Activated effector memory CD4-positive, alpha-beta T cell treated with anti-CD3 and anti-CD28 coated beads, Interleukin-2, amount 50 U/mL, for 16 hours (primary cell): ENCODE measurements at places on chromosomes 5 and 9.

GRCh38 chr5:33319841-33320240, 120.9 kb upstream of the TARS1 start:
- no peak for DNase-seq

DNA sequence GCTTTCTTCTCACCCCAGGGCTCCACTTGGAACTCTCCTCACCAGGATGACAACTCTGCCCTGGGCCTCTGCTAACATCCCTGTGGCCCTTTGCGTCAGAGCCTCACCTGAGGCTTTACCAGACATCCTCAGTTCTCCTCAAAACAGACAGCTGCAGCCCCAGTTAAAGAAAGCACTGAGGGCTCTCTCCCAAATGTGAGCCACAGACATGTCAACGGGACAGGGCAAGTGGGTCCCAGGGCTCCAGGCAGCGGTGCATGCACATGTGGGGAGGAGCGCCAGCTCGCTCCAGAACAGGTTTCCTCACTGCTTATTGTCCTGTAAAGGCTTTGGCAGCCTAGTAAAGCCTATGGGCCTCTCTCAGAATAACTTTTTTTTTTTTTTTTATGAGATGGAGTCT, 37.3 kb downstream of the IPPK start:
- peak; percentile 33 for DNase-seq

DNA sequence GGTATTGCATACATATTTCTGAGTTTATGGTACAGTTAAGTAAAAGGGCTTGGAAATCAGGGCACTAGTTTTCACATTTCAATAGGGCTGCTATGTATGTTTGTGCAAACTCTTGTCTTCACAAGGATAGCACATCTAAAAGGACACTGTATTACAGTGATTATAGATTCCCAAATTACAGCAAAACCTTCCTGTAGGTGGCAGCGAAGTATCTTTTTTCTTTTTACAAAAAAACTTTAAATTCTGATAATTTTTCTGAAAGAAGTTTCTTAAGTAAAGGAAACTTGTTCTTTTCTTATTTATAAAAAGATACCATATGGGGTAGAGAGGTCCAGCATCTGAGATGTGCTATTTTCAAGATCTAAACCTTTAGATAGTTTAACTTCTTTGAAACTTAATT, 337.8 kb downstream of the PTPRD start:
- DNase-seq: no peak

DNA sequence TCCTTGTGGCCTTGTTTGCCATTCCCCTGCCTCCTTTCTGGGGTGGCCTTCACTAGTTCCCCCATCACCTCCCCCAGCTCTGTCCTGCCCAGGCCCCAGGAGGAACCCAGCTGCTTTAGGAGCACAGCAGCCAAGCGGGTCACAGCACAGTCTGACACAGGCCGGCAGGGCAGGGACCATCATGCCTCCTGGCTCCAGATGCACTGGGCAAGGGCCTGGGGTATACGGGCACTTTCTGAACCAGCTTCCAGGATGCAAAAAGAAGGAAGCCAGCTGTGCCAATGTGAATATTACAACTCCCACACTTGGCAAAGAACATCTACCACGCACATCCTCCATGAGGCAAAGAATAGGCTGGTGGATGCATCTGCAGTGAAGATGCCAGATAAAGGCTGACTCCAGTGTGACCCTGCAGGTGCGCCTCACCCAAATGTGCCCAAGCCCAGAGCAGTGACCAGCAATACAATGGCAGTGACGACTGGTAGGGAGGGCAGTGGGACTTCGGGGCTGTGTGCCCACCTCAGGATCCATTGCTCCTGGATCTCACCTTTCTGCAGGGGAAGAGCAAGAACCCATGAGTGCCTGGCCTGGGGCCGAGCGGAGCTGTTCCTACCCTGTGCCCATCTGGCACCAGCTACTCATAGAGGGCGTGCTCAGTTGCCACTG, 6.3 kb upstream of the IL3 start:
- no peak for DNase-seq

DNA sequence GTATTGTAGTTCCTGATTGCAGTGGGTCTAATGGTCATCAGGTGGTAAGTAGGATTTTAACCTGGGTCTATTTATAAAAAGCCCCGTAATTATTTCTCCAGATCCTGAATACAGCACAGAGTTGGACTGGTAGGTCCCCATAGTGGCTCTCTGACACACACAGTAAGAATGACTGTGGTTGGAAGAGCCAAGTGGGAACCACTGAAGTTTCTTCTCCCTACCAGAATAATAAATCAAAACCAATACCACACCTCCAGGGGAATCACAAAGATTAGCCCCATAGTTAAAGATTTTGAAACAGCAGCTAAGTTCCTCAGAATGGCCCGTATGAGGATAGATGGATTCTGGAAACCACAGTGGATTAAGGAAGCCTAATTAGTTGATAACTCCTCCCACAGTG, 68.4 kb upstream of the ZFR start:
- no peak for DNase-seq

DNA sequence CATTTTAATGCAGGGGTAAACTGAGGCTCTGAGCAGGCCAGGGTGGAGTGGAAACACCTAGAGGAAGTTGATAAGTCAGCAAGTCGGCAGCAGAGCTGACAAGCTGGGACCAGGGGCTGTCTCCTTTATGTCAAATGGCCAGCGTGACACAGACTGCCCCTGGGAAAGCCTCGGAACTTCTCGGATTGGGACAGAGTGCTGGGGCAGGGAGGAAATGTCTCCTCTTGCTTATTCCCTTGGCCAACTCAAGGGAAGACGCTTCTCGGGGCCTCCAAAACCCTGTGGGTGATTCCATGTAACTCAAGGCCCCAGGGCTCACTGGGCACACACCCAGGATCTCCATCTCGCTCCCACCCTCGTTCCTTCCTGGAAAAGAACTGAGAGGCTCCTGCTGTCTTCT, 25.4 kb upstream of the ANXA6 start:
- no peak for DNase-seq

DNA sequence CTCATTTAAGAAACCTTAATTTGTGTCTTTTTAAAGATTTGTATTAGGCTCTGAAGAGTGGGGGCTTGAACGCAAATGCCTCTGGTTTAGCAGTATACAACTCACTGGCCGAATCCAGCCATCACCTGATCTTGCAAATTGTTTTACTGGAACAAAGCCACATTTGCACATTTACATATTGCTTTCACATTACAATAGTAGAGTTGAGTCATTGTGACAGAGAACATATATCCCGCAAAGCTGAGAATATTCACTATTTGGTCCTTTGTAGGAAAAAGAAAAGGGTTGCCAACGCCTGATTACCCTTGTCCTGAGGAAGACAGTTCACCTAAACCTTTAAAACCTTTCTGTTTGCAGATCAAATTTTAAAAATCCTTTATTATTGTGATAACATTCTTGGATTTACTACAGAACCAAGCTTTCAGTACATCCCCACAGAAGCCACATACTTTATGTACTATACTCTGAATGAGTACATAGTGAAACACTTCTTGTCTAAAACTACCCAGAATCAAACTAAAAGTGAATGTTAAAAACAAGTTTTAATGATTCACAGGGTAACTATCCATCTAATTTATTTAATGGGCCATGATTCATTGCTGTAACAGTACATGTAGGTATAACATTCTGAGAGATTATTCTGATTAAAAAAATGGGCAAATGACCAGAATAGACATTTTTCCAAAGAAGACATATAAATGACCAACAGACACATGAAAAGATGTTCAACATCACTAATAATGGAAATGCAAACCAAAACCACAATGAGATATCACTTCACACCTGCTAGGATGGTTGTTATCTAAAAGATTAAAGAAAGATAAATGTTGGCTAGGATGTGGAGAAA, 161.0 kb downstream of the SLC25A46 start:
- no peak for DNase-seq

DNA sequence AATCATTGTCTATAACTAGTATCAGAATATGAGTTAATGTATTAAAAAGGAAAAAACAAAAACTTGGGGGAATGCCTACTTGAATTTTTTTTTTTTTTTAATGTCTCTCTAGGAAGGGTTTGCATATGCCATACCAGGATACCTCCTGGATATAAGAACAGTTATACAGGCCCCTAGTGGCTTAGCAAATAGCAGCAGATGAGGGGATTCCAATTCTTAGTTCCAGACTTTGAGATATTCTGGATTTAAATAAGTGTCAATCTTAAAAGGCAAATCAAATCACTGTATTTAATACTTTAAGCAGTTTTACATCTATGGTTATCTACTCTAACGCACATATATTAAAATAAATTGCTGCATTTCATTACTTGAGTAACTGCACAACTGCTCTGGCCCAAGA, 1055.5 kb upstream of the DMAC1 start:
- DNase-seq: no peak

- DNase-seq: peak; percentile 71
These were observed 277.7 kb upstream of the PTGER4 start for GRCh38 chr5:40402007-40402364.

DNA sequence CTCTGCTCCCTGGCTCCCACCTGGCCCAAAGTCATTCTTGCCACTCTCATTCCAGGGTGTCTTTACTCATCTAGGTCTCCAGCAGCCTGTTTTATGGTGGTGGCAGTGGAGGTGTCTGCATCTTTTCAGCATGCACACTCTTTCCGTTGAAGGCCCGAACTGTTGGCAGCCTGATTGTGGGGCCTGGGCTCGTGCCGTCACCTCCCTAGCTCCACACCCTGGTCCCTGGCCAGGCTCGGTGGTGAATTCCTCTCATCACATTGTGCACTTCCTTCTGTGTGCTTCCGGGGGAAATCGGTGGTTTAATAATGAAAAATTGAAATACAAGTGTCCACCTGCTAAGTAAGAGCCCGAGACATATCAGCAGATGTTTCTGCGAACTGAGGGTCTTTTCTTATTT, 214.3 kb downstream of the TRIO start:
- DNase-seq: no peak

GRCh38 chr5:147636729-147636984, 126.8 kb upstream of the DPYSL3 start:
- no peak for DNase-seq

- no peak for DNase-seq
These were observed 158.0 kb downstream of the BAAT start for GRCh38 chr9:101226803-101227202.

GRCh38 chr5:22277006-22277405, 576.1 kb downstream of the CDH12 start:
- no peak for DNase-seq

GRCh38 chr5:117463881-117464570, 889.4 kb upstream of the SEMA6A start:
- no peak for DNase-seq

GRCh38 chr5:1665803-1666202, 133.8 kb downstream of the MRPL36 start:
- no peak for DNase-seq

- no peak for DNase-seq
These were observed 120.4 kb upstream of the CPEB4 start for GRCh38 chr5:173767574-173768266.

- DNase-seq: no peak
These were observed 40.2 kb upstream of the TMED7 start for GRCh38 chr5:115666023-115666422.

- DNase-seq: no peak
These were observed 600.7 kb upstream of the PTGER4 start for GRCh38 chr5:40078898-40079575.

- no peak for DNase-seq
These were observed 619.7 kb upstream of the ARRDC3 start for GRCh38 chr5:92002721-92003274.

DNA sequence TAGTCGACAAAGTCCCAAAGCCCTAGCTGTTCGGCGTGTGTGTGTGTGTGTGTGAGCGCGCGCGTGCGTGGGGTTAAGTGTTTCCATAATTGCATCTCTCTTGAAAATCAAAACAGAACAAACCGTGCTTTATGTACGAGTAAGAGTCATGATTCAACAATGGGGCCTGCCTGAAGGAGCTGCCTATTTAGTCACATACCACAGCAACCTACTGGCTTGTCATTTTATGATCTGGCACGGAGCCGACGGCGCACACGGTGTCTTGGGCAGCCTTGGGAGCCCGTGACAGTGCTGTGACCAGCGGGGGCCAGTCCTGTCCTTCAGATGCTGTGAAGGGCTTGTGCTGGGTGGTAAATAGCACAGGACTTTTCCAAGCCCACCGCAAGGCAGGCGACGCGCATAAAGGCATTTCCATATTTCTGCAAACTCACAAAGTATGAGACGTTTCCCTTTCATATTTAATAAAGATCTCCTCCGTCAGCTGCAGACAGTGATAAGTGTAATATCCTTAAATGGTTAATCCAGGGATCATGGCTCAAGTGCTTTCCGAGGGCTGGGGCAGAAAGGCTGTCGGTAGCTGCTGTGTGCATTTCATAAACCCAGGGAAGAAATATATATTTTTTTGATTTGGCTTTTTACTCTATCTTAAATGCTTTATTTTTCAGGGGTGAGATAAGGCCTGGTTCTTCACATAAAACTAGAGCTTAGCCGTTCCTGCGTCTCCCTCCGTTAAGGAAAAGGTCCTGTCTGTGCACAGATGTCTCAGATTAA, 270.2 kb upstream of the IRX1 start:
- no peak for DNase-seq

DNA sequence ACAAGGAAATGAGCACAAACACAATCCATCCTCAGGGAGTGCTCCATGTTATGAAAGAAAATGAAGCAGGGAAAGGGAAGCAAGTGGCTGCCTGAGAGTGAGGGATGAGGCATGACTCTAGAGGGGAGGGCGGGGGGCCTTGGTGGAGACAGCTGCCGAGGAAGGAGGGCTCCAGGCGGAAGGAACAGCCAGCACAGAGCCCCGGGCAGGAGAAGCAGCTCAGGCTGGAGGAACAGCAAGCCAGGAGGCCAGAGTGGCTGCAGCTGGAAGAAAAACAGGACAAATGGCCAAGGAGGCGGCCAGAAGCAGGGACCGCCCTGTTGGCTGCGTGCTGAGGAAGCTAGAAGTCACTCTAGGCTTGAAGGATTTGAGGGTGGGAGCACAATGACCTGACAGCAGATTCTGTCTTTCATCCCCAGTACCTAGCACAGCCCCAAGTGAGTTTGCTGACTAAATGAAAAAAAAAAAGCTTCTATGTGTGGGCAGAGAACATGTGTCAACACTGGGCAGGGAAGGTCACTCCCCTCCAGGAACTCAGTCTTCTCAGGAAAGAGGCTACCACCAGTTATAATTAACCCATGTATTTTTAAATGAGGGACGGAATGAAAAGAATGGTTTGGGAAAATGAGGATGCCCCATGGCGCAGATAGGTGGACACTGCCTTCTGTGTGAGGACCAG, 142.8 kb downstream of the DCP2 start:
- DNase-seq: no peak

- no peak for DNase-seq
These were observed 120.3 kb downstream of the MUSK start for GRCh38 chr9:110788871-110789270.

DNA sequence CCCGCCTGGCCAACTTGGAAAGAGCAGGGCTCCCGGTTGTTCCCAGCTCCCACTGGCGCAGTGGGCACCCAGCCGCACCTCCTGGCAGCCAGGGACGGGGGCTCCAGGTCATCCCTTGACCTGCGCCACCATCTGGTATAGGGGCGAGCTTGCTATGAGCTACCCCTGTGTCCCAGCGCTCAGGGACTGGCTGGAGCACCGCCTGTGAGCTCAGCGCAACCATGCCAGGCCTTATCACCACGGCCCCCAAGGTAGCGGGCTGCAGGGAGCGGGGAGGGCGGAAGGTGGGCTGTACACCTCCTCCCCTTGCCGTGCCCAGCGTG, 15.4 kb upstream of the RASA1 start:
- DNase-seq: no peak

- DNase-seq: peak; percentile 76
These were observed 104.0 kb upstream of the ZNF366 start for GRCh38 chr5:72611118-72611730.

- no peak for DNase-seq
These were observed 9.6 kb downstream of the KIAA1958 start for GRCh38 chr9:112496074-112496722.

- DNase-seq: no peak
These were observed 192.6 kb upstream of the RASA1 start for GRCh38 chr5:87074934-87075541.
